GM23338 (cell line): ENCODE measurements at places on chromosomes 2 and 18. TPM values are rescaled to one million over a fixed set of nuclear protein-coding genes. Genes with fewer than 3 reads are reported as not detected.

UNC80 gene
- polyA plus RNA-seq: 0.03 and 0.11 TPM in 2 replicates

IMPACT gene
- 43.8 and 47.6 TPM in 2 replicates for polyA plus RNA-seq

UPP2 gene
- polyA plus RNA-seq: not detected in 2 replicates

DSG3 gene
- polyA plus RNA-seq: 0.05 and 0.07 TPM in 2 replicates

ATP6V1B1 gene
- not detected in 2 replicates for polyA plus RNA-seq

TXNDC2 gene
- 0.16 TPM in 1 of 2 replicates, not detected in the other for polyA plus RNA-seq

INHA gene
- polyA plus RNA-seq: 0.56 and 1.5 TPM in 2 replicates

DSC2 gene
- 7.9 and 10.5 TPM in 2 replicates for polyA plus RNA-seq

ASB18 gene
- polyA plus RNA-seq: not detected in 2 replicates
